Upper lobe of left lung (tissue), 6 donors: ENCODE measurements at places on chromosomes 16 and 17.

GRCh38 chr17:38877130-38877851, 7.4 kb downstream of the LASP1 start:
- no peak for DNase-seq
- peak overlapping the region; percentile 79 for H3K27ac ChIP-seq
- H3K4me3 ChIP-seq = no peak overlapping the region
- peaks cover 8% of the 10 kb centered on the region for H3K36me3 ChIP-seq
- H3K27me3 ChIP-seq = no peaks in the 10 kb centered on the region

DNA sequence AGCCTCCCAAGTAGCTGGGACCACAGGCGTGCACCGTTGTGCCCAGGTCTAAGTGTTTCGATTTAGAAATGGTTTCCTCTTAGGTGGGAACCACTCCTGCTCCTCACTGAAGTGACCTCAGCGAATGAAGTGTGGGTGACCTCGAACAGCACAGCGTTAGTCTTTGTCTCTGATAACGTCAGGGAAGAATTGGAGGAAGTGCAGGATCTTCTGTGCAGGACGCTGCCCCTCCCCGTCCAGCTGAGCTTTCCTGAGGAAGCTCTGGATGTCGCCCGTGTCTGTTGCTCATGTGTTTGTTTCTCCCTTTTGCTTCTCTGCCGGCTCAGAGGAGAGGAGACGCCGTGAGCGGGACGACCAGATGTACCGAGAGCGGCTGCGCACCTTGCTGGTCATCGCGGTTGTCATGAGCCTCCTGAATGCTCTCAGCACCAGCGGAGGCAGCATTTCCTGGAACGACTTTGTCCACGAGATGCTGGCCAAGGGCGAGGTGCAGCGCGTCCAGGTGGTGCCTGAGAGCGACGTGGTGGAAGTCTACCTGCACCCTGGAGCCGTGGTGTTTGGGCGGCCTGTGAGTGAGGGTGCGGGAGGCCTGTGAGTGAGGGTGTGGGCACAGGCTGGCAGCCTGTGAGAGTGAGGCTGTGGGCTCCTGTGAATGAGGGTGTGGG, 15.6 kb downstream of the SPG7 start:
- H3K4me3 ChIP-seq = peak overlapping the region; percentile 38
- peak; percentile 27 for DNase-seq
- no peak overlapping the region for H3K27ac ChIP-seq

DNA sequence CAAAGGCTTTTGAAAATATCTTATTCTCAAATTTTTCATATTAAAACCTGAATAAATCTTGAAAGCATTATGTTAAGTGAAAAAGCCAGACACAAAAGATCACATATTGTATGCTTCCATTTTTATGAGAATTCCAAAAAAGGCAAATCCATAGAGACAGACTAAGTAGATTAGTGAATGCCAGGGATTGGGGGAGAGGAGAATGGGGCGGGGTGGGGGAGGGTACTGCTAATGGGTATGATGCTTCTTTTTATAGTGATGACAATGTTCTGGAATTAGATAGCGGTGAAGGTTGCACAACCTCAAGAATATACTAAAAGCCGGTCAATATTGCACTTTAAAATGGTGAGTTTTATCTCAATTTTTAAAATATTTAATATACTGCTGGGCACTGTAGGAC, 44.0 kb downstream of the XPO6 start:
- H3K27ac ChIP-seq = no peak overlapping the region
- H3K4me1 ChIP-seq = peaks cover 7% of the 10 kb centered on the region
- no peak for DNase-seq
- H3K4me3 ChIP-seq = no peak overlapping the region
- peaks cover 11% of the 10 kb centered on the region for H3K36me3 ChIP-seq

GRCh38 chr17:79667746-79668145, 56.9 kb upstream of the RBFOX3 start:
- H3K4me3 ChIP-seq = no peak overlapping the region
- DNase-seq = no peak
- no peaks in the 10 kb centered on the region for H3K36me3 ChIP-seq
- no peak overlapping the region for H3K27ac ChIP-seq

DNA sequence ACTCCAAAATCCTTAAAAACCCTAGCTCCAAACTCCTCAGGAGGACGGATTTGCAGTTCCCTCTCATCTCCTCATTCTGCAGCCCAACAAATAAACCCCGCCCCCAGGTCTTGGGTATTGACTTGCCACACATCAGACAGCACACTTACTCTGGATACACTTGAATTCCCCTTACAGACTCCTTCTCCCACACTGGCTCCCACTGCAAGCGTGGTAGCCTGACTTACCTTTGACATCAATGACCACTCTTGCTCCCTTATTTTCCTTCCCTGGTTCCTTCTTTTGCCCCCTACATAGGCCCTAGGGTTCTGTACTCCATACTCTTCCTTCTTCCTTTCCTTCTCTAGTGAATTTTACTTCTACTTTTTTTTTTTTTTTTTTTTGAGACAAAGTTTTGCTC, 7.5 kb downstream of the RFFL start:
- peaks cover 26% of the 10 kb centered on the region for H3K4me1 ChIP-seq
- H3K4me3 ChIP-seq = no peak overlapping the region
- no peak for DNase-seq
- H3K27me3 ChIP-seq = no peaks in the 10 kb centered on the region
- H3K36me3 ChIP-seq = no peaks in the 10 kb centered on the region
- H3K27ac ChIP-seq = no peak overlapping the region
